Germinal center (tissue), 1 donor: ENCODE measurements at places on chromosomes 5 and 9.

DNA sequence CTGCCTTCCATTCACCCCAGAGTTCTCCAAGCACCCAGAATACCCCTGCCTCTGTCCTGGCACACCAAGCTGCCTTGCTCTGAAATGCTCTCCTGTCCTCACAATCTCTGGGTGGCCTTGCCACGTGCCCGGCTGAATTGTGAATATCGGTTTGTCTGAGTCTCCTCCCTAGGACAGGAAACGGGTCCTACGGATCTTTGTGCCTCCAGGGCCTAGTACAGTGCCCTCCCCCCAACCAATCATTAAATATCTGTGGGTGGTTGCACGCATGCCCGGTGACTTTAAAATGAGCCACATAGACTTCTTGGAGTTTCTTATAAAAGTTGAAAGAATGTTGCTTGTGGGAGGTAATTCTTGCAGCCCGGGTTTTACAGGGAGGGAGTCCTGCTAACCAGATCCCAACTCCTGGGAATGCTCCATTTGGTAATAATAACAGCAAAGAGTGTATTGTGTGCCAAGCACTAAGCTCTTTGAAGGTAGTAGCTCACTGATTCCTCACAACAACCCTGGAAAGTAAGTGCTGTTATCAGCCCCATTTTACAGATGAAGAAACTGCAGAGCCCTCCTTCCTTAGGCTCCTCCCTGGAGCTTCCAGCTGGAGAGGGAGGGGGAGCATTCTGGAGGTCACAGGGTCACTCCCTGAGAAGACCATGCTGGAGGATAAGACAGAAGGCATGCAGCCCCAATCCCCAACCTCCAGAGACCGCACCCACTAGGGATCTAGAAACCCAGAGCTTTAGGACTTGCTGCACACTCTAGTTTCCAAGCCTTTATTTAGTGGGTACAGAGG lies 23.4 kb downstream of the URM1 start:
- no peak for DNase-seq

- no peak for DNase-seq
Observed at GRCh38 chr9:110744715-110745384, 76.3 kb downstream of the MUSK start.

DNA sequence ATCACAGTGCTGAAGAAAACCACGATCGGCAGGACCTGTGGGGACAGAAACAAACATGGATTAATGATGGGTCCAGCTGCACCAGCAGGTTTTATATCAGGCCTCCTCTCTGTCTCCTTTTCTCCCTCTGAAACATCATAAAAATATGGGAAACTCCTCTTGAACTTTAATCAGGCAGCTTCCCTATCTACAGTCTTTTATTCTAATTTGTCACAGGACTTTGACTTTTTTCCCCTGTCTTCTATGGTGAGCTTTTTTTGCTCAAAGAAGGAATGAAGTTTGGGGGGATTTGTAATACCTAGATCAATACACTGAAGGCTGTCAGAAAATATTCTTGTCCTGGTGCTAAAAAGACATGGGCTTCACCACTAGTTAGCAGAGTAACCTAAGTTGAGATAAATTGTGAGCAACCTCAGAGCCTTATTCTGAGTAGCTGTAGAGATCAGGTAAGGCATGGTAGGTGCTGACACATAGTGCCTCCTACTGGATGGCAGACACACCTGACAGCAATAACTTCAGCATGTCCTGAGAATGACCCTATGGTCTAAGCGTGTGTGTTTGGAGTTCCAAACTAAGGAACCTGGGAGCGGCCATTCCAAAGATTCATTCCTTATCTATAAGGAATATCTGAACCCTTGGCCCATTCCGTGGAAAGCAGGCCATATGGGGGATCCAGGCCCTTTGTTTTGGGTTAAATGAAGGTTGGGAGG lies 46.2 kb downstream of the SLC28A3 start:
- DNase-seq: no peak

DNA sequence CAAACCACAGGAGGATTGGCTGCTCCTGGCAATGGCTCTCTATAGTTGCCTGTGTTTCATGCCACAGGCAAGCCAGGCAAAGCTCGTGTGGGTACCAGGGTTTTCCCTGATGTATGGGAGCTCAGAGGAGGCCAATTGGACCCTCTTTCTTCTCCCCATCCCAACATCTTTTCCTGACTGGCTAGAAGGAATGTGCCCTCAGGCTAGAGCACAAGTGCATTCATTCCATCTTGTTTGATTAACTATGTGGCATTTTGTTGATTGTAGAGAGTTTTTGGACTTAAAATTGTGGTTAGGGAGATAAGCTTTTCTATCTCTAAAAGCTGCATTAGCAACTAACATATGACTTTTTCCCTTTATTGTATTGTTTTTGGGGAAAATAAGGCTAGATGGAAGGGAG lies 561.3 kb downstream of the PSAT1 start:
- no peak for DNase-seq

- DNase-seq: no peak
Observed at GRCh38 chr5:61120534-61120933, 41.7 kb downstream of the SMIM15 start.

- DNase-seq: no peak
Observed at GRCh38 chr9:123349033-123349432, 7.0 kb upstream of the CRB2 start.

- DNase-seq: no peak
Observed at GRCh38 chr9:28999806-29000205, 1426.5 kb upstream of the C9orf72 start.

GRCh38 chr5:153546566-153546965 lies 56.1 kb downstream of the GRIA1 start:
- DNase-seq: no peak

- no peak for DNase-seq
Observed at GRCh38 chr5:83720836-83721537, at the start of gene HAPLN1. TSS of gene HAPLN1 (minus strand) at chr5:83720855. CDS start at chr5:83673523, 47,332 bp downstream.

DNA sequence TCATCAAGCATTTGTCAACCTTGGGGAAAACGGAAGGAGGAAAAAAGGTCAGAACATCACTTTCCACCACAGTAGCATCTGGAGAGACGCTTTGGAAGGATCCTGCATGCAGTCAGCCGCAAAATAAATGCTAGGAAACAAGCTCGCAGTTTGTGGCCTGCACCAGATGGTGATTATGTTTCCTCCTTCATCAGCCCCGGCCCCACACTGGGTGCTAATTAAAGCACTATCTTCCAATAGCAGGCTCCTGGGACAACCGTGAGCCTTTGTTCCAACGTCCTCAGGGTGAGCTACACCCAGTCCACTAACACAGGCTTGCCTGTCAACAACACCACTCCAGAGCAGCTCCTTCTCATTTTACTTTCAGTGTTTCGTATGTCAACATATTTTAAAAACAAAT lies 64.0 kb downstream of the RNF130 start:
- no peak for DNase-seq

GRCh38 chr5:118905196-118905595 lies 83.2 kb downstream of the DTWD2 start:
- no peak for DNase-seq

- no peak for DNase-seq
Observed at GRCh38 chr9:124724415-124725067, 46.6 kb downstream of the NR6A1 start.

DNA sequence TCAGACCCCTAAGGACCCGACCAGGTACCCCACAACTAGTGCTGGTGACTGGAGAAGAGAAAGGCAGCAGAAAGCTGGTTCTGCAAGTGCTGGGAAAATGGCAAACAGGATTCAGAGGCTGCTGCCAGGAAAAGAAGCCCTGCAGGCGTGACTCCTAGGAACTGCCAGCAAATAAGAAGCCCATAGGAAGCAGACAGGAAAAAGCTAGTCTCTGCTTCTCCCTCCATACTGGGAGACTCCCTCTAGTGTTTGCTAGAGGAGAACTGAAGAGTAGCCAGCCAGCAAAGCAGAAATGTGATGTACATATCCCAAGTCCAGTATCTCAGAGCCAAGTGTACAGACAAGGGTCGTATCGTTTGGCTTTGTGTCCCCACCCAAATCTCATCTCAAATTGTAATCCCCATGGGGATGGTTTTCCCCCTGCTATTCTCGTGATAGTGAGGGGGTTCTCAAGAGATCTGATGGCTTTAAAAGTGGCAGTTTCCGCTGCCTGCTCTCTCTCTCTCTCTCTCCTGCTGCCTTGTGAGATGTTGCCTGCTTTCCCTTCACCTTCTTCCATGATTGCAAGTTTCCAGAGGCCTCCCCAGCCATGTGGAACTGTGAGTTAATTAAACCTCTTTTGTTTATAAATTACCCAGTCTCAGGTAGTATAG lies 38.1 kb upstream of the TUSC1 start:
- DNase-seq: no peak

GRCh38 chr5:30596495-30597064 lies 596.9 kb upstream of the CDH6 start:
- no peak for DNase-seq

DNA sequence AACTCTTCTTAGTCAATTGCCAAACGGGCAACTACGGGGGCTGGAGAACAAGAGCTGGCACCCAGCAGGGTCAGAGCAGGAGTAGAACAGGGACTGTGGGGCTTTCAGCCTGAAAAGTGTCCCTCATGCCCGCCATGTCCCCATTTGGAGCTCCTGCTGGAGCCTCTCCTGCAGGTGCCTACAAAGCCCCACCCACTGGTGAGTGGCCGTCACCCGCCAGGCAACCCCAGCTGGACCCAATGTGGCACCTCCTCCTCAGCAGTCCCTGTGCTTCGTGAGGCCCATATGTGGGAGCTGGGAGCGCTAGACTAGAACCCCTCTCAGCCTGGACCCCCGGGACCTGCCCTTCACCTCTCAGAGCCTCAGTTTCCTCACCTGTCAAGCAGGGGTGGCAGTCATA lies 40.9 kb downstream of the VAV2 start:
- no peak for DNase-seq

DNA sequence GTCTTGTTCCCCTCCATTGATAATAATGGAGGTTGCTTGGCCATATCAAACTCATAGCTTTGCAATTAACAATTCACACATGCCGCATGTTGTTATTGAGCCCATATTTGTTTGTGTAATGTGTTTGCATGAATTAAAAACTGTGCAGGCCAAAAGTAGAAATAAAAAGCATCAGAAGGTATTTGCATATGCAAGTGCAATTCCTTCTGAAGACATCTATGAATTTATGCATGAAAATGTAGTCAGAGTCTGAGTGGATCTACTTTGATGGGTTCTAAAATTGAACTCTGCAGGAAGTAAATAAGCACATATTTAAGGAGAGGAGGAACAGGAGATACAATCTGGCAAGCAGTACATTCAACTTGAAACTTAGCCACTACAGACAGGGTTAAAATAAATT lies 1004.6 kb upstream of the WWC1 start:
- no peak for DNase-seq

- no peak for DNase-seq
Observed at GRCh38 chr9:82538634-82539033, 524.3 kb downstream of the RASEF start.

- peak; percentile 81 for DNase-seq
Observed at GRCh38 chr5:157575381-157576020, at the start of gene ADAM19. TSS of gene ADAM19 (minus strand) at chr5:157575775. CDS start at chr5:157575696, 79 bp downstream.

- DNase-seq: no peak
Observed at GRCh38 chr5:174010365-174010764, 21.4 kb downstream of the C5orf47 start.

- no peak for DNase-seq
Observed at GRCh38 chr5:5539590-5539989, 117.1 kb downstream of the ICE1 start.

DNA sequence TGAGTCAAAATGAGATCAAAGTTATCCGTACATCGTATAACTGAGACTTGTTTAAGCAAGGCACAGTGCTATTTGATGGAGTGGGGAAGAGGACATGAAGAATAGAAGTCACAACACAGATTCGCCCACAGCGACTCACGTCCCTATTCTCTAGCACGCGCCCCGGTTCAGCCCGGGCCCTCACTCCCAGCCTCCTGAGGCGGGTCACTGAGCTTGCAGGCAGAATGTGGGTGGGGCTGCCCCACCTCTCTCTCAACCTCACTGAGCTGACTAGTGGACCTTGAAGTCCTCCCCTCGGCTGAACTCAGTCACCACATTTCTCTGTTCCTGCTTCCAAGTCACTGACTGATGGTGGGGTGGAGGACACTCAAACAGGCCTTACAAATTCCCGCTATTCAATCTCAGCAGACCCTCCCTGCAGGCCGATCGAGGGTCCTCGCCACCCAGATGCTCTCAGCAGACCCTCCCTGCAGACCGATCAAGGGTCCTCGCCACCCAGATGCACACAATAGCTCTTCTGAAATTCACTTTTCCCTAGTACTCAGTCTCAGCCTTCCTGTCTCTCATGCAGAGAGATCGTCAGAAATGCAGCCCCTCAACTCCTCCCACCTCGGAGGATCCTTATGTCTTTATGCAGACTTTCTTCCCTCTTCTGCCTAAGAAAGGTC lies 12.9 kb downstream of the GLDC start:
- peak; percentile 80 for DNase-seq
